Aorta (tissue), 5 donors: ENCODE measurements at places on chromosomes 3 and 15. TPM values are rescaled to one million over a fixed set of nuclear protein-coding genes. Genes with fewer than 3 reads are reported as not detected.

Gene CHAC1
- total RNA-seq = 5.3 TPM

DNA sequence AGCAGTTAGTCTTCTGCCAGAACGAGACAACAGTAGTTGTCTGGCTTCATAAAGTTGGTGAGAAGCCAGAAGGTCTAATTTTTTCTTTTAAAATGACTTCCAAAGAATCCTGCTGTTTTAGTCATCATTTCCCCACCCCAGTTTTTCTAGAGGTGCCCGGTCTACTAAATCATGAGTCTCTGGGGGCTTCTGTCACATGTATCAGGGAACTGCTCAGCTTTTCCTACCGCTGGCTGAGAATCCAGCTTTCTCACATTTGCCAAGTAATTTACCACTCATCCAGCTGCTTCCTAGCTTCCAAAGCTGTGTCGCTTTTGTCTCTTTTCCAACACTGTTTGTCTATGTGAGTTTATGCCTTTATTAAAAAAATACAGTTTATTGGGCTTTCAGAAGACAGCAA, 183.3 kb downstream of the NSUN3 start:
- peaks cover 6% of the 10 kb centered on the region for H3K27me3 ChIP-seq
- H3K36me3 ChIP-seq = no peaks in the 10 kb centered on the region
- no peak for DNase-seq
- H3K4me1 ChIP-seq = peaks cover 2% of the 10 kb centered on the region

DNA sequence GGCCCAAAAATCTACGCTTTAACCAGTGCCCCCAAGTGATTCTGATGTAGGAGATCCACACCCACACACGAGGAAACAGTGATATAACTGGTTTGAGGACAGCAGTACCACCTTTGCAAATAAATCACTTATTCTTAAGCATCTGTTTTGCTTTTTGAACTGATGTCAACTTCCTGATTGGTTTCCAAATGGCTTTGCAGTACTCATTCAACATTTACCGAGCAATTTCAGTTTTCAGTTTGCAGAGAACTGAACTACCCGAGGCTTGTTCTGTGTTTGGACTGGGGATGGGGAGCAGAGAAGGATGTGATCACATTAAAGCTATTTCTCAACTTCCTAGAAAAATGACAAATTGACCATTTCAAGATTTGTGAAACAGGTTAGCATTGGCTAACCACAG, 1.1 kb upstream of the GYG1 start:
- H3K36me3 ChIP-seq = no peaks in the 10 kb centered on the region
- H3K4me1 ChIP-seq = peaks cover 10% of the 10 kb centered on the region
- H3K27me3 ChIP-seq = no peaks in the 10 kb centered on the region
- peak overlapping the region; percentile 12 for H3K27ac ChIP-seq

DNA sequence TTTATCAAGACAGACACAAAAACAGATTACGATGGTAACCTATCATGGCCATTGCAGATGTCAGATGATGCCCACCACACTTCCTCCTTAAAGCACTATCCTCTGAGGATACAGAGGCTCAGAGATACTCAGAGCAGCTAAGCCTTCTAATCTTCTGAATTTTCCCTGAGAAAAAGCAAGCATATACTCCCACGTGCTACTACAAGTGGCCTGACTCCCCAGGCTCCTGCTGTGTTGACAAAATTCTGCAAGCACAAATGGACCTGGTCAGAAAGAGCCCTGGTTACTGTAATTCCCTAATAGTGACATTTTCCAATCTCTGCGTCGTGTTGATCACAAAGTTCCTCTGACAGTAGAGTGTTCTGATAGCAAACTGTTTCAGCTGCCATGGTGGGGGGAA, 207.1 kb downstream of the KCNMB2 start:
- DNase-seq = no peak
- no peak overlapping the region for H3K27ac ChIP-seq
- no peaks in the 10 kb centered on the region for H3K4me1 ChIP-seq
- H3K36me3 ChIP-seq = no peaks in the 10 kb centered on the region
- H3K4me3 ChIP-seq = no peak overlapping the region
- no peaks in the 10 kb centered on the region for H3K27me3 ChIP-seq

- H3K27ac ChIP-seq = no peak overlapping the region
- no peaks in the 10 kb centered on the region for H3K4me1 ChIP-seq
- no peak for DNase-seq
- no peak overlapping the region for H3K4me3 ChIP-seq
- peaks cover 1% of the 10 kb centered on the region for H3K27me3 ChIP-seq
These were observed 200.1 kb upstream of the PROK2 start for GRCh38 chr3:71984843-71985613.
